Hair follicle dermal papilla cell (primary cell): ENCODE measurements at places on chromosomes 4 and X. TPM values are rescaled to one million over a fixed set of nuclear protein-coding genes. Genes with fewer than 3 reads are reported as not detected.

The IL3RA gene
- total RNA-seq: 0.16 TPM in 1 of 2 replicates, not detected in the other

The GPM6B gene
- total RNA-seq: 9.8 and 20.3 TPM in 2 replicates

The EGF gene
- total RNA-seq: 0.65 and 3.0 TPM in 2 replicates

The TASL gene
- total RNA-seq: not detected in 2 replicates

The DIPK2B gene
- not detected in 2 replicates for total RNA-seq

The TMEM154 gene
- total RNA-seq: 3.7 and 5.2 TPM in 2 replicates

The COL4A5 gene
- 7.0 and 7.8 TPM in 2 replicates for total RNA-seq

The TSPAN7 gene
- total RNA-seq: not detected in 2 replicates

The ASB9 gene
- total RNA-seq: 3.0 and 3.2 TPM in 2 replicates

The HDAC8 gene
- total RNA-seq: 20.3 and 23.4 TPM in 2 replicates

The LIMCH1 gene
- 0.81 and 3.3 TPM in 2 replicates for total RNA-seq

The TDO2 gene
- 0.81 and 1.5 TPM in 2 replicates for total RNA-seq

The AFM gene
- not detected in 2 replicates for total RNA-seq

The AWAT2 gene
- total RNA-seq: not detected in 2 replicates

The TMA16 gene
- 20.9 and 29.7 TPM in 2 replicates for total RNA-seq

The GYPA gene
- not detected in 2 replicates for total RNA-seq

The CLDN22 gene
- under 0.01 TPM in 2 replicates for total RNA-seq

The PNPLA4 gene
- total RNA-seq: 7.8 and 10.1 TPM in 2 replicates

The FRAS1 gene
- 9.0 and 20.6 TPM in 2 replicates for total RNA-seq

The CHM gene
- total RNA-seq: 35.9 and 37.0 TPM in 2 replicates

The MBNL3 gene
- total RNA-seq: 4.1 and 7.1 TPM in 2 replicates

The BBS12 gene
- total RNA-seq: 6.2 and 6.6 TPM in 2 replicates

The ITIH6 gene
- not detected in 2 replicates for total RNA-seq

The PITX2 gene
- 11.4 and 18.1 TPM in 2 replicates for total RNA-seq

The SLC49A3 gene
- 4.4 and 8.5 TPM in 2 replicates for total RNA-seq

The NAA11 gene
- total RNA-seq: not detected in 2 replicates

The RBM47 gene
- 2.2 and 4.5 TPM in 2 replicates for total RNA-seq

The MAP7D2 gene
- total RNA-seq: 0.16 and 0.49 TPM in 2 replicates

The ZC4H2 gene
- total RNA-seq: 5.5 and 7.1 TPM in 2 replicates

The PABPC5 gene
- 3.4 and 4.1 TPM in 2 replicates for total RNA-seq

The CDK16 gene
- 113 and 121 TPM in 2 replicates for total RNA-seq

The IL21 gene
- not detected in 2 replicates for total RNA-seq

The GBA3 gene
- not detected in 2 replicates for total RNA-seq

The TLR1 gene
- total RNA-seq: 1.1 and 1.5 TPM in 2 replicates

The AREG gene
- total RNA-seq: 0.32 and 0.49 TPM in 2 replicates

The PROM1 gene
- under 0.01 and 0.12 TPM in 2 replicates for total RNA-seq

The CEP135 gene
- 7.0 and 8.8 TPM in 2 replicates for total RNA-seq

The MSN gene
- 374 and 402 TPM in 2 replicates for total RNA-seq

The DACH2 gene
- total RNA-seq: not detected in 2 replicates
